Lower lobe of right lung (tissue), 2 donors: ENCODE measurements at places on chromosomes 12 and 14. TPM values are rescaled to one million over a fixed set of nuclear protein-coding genes. Genes with fewer than 3 reads are reported as not detected.

The KLRC4 gene
- not detected for total RNA-seq

The LTB4R gene
- total RNA-seq: 14.1 TPM

The EFS gene
- total RNA-seq: 11.5 TPM

The HOXC9 gene
- total RNA-seq: not detected

The TSPAN8 gene
- 15.3 TPM for total RNA-seq

The LALBA gene
- total RNA-seq: not detected

The KERA gene
- not detected for total RNA-seq

The TAS2R42 gene
- total RNA-seq: not detected

The SELPLG gene
- total RNA-seq: 59.9 TPM

DNA sequence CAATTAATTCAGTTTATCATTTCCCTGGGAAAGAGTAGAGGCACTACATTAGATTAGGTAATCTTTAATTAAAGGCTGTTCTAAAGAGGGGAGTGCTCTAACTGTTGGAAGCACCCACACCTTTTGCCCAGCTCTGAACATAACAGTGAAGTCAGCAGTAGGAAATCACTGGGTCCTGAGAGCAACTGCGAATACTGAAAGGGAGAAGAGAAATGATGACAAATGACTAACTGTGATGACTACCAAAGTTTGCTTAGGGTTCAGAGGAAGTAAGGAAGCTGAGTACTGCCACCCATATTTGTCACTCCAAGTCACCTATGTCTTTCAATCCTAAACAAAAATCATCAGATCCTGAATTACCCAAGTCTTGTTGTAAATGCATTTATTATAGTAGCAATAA lies 140.6 kb downstream of the EPS8 start:
- no peaks in the 10 kb centered on the region for H3K27me3 ChIP-seq
- H3K4me1 ChIP-seq: no peaks in the 10 kb centered on the region
- DNase-seq: no peak
- H3K27ac ChIP-seq: no peak overlapping the region
- no peak overlapping the region for H3K4me3 ChIP-seq

GRCh38 chr12:59357811-59358210 lies 238.0 kb upstream of the SLC16A7 start:
- no peaks in the 10 kb centered on the region for H3K4me1 ChIP-seq
- H3K27ac ChIP-seq: no peak overlapping the region
- DNase-seq: no peak
- no peaks in the 10 kb centered on the region for H3K27me3 ChIP-seq

DNA sequence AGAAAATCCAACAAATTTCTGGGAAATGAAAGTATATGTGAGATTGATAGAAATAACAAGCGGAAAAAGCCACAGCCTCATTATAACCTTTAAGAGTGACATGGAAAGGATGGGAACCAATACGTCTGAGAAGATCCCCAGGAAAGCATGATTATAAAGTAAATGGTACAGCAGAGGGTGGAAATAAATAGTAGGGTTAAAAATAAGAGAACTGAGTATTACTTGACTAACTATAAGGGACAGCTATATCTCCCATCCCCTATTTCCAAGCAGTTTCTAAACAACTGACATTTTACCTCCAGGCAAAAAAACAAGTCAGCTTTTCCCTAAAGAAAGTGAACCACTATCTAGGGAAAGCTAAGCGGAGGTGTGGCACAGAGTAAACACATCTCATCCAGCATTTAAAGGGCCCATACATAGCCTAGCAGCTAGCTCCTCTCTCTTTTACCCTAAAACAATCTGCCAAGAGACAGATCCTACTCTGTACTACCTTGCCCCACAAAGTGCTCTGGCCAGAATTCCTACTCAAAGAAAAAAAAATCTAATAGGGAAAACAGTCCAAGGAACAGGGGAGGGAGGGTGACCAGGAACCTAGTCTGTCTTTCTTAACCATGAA lies 11.2 kb downstream of the OSBPL8 start:
- H3K27ac ChIP-seq: no peak overlapping the region
- no peaks in the 10 kb centered on the region for H3K27me3 ChIP-seq
- DNase-seq: no peak
- no peak overlapping the region for H3K4me3 ChIP-seq

- H3K4me1 ChIP-seq: peaks cover 15% of the 10 kb centered on the region
- H3K27me3 ChIP-seq: no peaks in the 10 kb centered on the region
- peak overlapping the region; percentile 74 for H3K4me3 ChIP-seq
- no peak for DNase-seq
- H3K36me3 ChIP-seq: no peaks in the 10 kb centered on the region
These were observed 820 bp upstream of the SMAGP start for GRCh38 chr12:51270951-51271518.

DNA sequence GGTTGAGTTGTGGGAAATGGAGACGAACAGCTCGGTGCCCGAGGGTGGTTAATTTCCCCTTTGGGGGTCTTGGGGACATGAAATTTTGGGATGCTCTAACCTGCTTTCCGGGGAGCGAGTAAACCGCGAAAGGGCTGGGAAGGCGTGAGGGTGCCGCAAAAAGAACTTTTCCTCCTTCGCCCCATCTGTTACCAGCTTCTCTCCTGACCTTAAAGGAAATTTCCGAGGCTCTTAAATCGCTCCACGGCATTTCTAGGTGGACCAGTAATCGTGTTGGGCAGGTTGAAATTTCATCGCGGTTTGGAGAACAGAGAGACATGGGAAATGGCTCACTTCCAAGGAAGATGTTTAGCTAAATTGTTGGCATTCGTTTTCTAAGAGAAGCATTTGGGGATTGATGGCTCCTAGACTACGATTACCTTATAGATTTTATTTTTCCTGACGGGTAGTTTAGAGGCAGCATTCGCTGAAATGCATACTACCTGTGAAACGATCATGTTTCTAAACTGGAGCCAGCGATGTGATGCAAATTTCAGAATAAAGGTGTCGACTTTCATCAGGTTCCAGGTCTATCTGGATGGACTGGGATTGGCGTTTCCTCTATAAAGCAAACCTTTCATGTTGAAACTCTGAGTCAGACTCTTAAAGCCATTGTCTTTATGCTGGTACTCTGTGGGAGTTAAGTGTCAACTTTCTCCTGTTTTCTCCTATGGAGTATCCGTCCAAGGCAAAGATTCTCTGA lies 414.5 kb downstream of the PCNX1 start:
- DNase-seq: no peak
- peak overlapping the region; percentile 98 for H3K27ac ChIP-seq
- peak overlapping the region; percentile 88 for H3K4me3 ChIP-seq

DNA sequence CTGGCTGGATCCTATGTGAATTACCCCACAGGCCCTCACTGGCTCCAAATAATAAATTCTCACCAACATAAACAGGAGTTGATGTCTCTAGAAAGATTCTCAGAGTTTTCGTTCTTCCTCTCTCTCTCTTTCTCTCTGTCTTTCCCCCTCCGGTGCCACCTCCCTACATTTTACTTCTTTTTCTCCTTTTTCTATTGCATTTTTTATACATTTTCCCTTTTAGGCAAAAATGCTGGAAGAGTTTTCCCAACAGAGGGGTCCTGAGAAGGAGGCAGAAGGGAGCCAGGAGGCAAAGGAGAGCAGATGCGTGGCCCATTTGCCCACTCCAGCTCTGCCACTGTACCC lies 826 bp upstream of the HOXC6 start:
- peaks cover 7% of the 10 kb centered on the region for H3K4me1 ChIP-seq
- H3K27me3 ChIP-seq: peaks cover 100% of the 10 kb centered on the region
- no peak for DNase-seq
- no peaks in the 10 kb centered on the region for H3K36me3 ChIP-seq
- H3K4me3 ChIP-seq: no peak overlapping the region

GRCh38 chr12:24991209-24992049 lies 42.5 kb upstream of the BCAT1 start:
- H3K27ac ChIP-seq: no peak overlapping the region
- H3K27me3 ChIP-seq: no peaks in the 10 kb centered on the region
- no peaks in the 10 kb centered on the region for H3K4me1 ChIP-seq
- H3K4me3 ChIP-seq: no peak overlapping the region

- DNase-seq: no peak
- H3K4me3 ChIP-seq: no peak overlapping the region
- no peak overlapping the region for H3K27ac ChIP-seq
- no peaks in the 10 kb centered on the region for H3K36me3 ChIP-seq
These were observed 163.8 kb downstream of the RPL10L start for GRCh38 chr14:46487582-46488350.

GRCh38 chr14:60867503-60868172 lies 113.2 kb downstream of the TRMT5 start:
- H3K4me1 ChIP-seq: peaks cover 2% of the 10 kb centered on the region
- no peaks in the 10 kb centered on the region for H3K36me3 ChIP-seq
- no peak overlapping the region for H3K27ac ChIP-seq
- H3K27me3 ChIP-seq: no peaks in the 10 kb centered on the region
- no peak overlapping the region for H3K4me3 ChIP-seq
- no peak for DNase-seq

GRCh38 chr14:70401643-70402042 lies 15.2 kb downstream of the SYNJ2BP start:
- no peak overlapping the region for H3K4me3 ChIP-seq
- no peak for DNase-seq
- no peak overlapping the region for H3K27ac ChIP-seq
- peaks cover 17% of the 10 kb centered on the region for H3K36me3 ChIP-seq
- no peaks in the 10 kb centered on the region for H3K4me1 ChIP-seq

- peak overlapping the region; percentile 84 for H3K27ac ChIP-seq
- peaks cover 59% of the 10 kb centered on the region for H3K4me1 ChIP-seq
- H3K4me3 ChIP-seq: peak overlapping the region; percentile 75
These were observed 386 bp downstream of the DGKA start for GRCh38 chr12:55931317-55931779.

DNA sequence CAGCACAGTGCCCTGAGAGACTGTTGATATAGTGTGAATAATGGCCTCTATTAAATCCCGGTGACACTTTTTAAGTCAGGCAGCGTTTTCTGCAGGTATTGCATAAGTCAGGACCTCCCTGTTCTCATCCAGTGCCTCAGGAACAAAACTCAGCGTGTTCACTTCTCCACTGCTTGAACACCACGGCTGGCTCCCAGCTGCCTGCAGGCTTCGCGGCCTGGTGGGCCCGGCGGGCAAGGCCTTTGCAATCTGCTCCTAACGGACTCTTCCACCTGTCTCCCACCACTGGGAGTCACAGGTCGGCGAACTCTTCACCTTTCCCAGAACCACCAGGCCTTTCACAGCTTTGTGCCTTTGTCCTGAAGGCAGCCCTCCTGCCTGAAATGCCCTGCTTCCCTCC lies 18.7 kb downstream of the RFX4 start:
- H3K4me3 ChIP-seq: no peak overlapping the region
- no peak overlapping the region for H3K27ac ChIP-seq

- no peak overlapping the region for H3K4me3 ChIP-seq
- no peak for DNase-seq
- no peaks in the 10 kb centered on the region for H3K27me3 ChIP-seq
- H3K27ac ChIP-seq: no peak overlapping the region
- H3K36me3 ChIP-seq: peaks cover 94% of the 10 kb centered on the region
- no peaks in the 10 kb centered on the region for H3K4me1 ChIP-seq
These were observed 38.6 kb upstream of the VPS33A start for GRCh38 chr12:122304924-122305323.

DNA sequence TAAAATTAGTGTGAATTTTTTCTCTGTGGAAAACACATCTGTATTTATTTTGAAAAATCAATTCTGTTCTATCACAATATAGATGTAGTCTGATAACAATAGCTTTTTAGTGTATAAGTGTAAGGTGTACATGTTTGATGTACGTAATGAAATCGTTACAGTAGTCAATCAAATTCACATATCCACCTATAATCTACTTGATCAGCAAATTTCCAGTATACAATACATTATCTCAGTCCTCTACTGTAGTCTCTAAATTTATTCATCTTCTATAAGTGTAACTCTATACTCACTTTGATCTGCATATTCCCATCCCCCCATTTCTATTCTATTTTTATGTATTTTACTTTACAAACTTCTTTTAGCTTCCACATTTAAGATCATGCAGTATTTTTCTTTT lies 13.0 kb downstream of the PLEKHA5 start:
- no peak overlapping the region for H3K4me3 ChIP-seq
- no peaks in the 10 kb centered on the region for H3K4me1 ChIP-seq
- no peaks in the 10 kb centered on the region for H3K36me3 ChIP-seq
- no peak for DNase-seq

GRCh38 chr12:106845902-106846301 lies 71.4 kb downstream of the RIC8B start:
- no peak overlapping the region for H3K27ac ChIP-seq
- H3K36me3 ChIP-seq: peaks cover 32% of the 10 kb centered on the region
- no peak for DNase-seq
- H3K4me3 ChIP-seq: no peak overlapping the region
- H3K27me3 ChIP-seq: no peaks in the 10 kb centered on the region

DNA sequence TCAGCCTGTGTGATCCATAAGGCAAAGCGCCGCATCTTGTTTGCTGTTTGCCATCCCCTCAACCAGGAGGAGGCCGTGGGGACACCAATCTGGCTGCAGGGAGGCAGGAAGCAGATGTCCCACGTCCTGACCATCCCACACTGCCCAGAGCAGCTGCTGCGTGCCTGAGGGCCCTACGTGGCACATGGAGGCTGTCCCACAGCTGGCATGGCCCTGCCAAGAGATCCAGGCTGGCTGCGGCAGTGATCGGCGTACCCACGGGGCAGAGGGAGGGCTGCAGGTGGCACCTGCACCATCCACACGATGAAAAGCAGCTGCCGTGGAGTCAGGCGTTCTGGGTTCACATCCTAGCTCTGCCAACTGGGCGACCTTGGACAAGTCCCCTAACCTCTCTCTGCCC lies 42.0 kb downstream of the NCOR2 start:
- H3K4me3 ChIP-seq: no peak overlapping the region
- no peak overlapping the region for H3K27ac ChIP-seq
- H3K4me1 ChIP-seq: peaks cover 44% of the 10 kb centered on the region
- DNase-seq: no peak
- peaks cover 10% of the 10 kb centered on the region for H3K36me3 ChIP-seq
- no peaks in the 10 kb centered on the region for H3K27me3 ChIP-seq

DNA sequence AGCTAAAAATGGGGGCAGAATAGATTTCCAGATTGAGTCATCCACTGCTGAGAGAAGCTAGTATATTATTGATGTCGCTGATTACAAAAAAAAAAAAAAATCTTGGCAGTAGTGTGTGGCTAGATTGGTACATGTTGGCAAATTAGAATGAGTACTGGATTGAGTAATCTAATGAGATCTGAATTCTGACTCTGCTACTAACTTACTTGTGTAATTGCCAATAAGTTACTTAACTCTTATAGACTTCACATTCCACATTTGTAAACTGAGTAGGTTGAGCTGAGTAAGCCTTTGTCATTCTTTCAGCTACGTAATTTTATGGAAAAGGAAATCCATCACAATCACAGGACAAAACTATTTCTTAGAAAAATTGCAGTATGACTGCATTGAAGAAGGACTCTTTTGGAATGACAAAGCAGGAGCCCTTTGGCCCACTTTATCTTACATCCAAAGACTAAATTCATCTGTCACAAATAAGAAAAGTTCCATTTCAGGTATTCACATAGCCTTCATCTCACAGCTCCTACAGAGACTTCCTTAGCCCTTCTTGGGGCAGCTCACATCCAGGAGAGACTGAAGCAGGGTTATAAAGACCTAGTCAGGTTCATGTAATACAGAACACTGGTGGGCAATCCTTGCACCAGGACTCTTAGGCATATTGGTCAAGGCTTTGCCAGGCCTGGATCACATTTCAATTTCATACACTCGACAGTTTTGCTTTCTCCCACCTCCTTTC lies 197.3 kb upstream of the CPNE8 start:
- no peak overlapping the region for H3K27ac ChIP-seq
- H3K4me1 ChIP-seq: no peaks in the 10 kb centered on the region
- no peaks in the 10 kb centered on the region for H3K27me3 ChIP-seq

- H3K27me3 ChIP-seq: no peaks in the 10 kb centered on the region
- peak overlapping the region; percentile 33 for H3K4me3 ChIP-seq
- no peaks in the 10 kb centered on the region for H3K36me3 ChIP-seq
- DNase-seq: no peak
These were observed 223.9 kb downstream of the PTPRO start for GRCh38 chr12:15546102-15546701.
